ENCODE measurements at places on chromosomes 7 and 10.

DNA sequence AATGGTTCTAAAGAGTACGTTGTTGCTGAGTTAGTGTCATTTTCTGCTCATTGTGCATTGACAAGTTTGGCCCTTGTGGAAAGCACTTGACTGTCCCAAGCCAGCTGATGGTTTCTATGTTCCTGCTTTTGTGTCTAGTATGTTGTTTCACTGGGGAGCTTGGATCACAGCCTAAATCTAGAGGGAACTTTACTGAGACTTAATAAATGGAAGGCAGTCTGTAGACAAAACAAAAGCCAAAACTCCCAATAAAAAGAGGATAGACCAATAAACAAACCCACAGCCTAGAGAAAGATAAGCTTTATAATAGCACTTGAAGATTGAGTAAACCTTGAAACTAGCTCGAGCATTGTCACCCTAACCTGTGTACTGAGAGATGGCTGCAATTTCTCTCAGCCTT lies 196.8 kb downstream of the ADRA2A start:
- DNase-seq = no peak

DNA sequence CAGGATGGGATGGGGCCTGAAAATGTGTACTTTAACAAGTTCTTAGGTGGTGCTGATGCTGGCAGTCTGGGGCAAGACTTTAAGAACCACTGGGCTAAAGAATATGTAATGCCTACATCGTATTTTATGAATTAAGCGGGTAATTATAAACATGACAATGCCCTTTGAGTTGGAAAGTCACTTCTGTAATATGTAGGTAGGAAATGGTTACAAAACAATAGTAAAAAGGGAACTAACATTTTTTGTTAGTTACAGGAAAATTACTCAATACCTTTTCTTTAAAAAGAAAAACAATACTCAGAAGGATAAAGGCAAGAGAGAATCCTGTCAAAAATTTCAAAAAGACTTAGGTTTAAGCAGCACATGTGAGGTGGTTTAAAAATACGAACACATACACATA lies 48.3 kb upstream of the STEAP4 start:
- DNase-seq = no peak

GRCh38 chr7:101555269-101555920 lies 73.7 kb downstream of the MYL10 start:
- DNase-seq = no peak

DNA sequence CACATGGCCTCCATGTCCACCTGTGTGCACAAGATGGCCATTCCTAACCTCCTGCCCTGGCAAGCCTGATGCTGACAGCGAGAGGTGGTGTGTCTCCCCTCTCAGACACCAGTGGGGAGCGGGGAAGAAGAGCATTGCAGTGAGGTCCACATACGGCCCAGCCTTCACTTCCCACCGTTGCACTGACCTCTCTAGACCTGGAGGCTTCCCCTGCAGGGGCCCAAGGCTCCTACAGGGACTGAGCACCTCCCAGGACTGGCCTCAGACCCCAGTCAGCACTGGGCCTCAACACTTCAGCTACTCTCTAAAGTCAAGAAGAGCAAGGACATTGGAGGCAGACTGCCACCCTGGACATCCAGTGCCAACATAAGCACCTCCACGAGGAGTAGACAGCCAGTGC lies 15.9 kb downstream of the STK32C start:
- DNase-seq = no peak

GRCh38 chr7:139613971-139614411 lies 90.5 kb downstream of the CLEC2L start:
- DNase-seq = no peak

- DNase-seq = no peak
Measured at GRCh38 chr10:9244864-9245263, 1190.4 kb downstream of the GATA3 start.

- DNase-seq = no peak
Measured at GRCh38 chr7:7146837-7147236, 35.5 kb upstream of the C1GALT1 start.

GRCh38 chr10:78544423-78545090 lies 510.9 kb downstream of the RPS24 start:
- no peak for DNase-seq

DNA sequence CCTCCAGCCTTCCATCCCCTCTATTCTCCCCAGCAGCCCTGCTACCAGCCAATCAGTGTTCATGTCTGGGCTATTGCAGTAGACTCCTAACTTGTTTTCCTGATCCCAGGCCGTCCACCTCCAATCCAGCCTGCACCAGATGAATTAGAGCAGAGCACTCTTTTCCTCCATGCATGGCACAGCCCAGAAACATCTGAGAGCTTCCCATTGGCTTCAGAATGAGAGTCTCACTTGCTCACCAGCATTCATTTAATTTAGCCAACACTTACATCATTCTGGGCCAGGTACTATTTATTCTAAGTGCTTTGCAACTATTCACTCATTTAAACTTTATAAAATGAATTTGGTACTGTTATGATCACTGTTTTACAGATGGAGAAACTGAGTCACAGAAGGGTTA lies 51.4 kb upstream of the DUSP5 start:
- no peak for DNase-seq

DNA sequence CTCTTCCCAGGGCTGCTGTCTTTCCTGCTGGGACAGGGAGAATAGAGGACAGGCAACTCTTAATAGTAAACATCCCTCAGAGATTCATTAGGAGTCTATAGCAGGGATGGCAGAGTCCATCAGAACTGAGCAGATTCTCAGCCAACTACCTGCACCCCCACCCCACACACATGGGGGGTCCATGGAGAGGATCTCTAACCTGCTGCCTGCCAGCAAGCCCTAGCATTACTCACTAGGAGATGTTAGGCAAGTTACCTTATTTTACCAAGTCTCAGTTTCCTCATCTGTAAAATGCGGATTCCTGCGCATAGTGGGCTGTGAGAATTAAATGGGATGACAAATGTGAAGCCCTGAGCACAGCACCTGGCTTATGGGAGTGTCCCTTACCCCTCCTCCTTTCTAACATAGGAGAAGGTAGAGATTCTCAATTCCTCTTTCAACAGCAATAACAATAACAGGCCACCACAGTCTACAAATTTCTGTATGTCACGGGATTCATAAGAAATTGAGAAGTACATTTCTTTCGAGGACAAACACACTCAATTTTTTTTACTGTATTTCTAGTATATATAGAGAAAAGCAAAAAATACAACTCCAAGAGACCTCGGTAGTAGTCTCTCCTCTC lies 23.8 kb upstream of the WDR11 start:
- DNase-seq = no peak

GRCh38 chr10:60878224-60878623 lies 65.8 kb downstream of the RHOBTB1 start:
- no peak for DNase-seq

DNA sequence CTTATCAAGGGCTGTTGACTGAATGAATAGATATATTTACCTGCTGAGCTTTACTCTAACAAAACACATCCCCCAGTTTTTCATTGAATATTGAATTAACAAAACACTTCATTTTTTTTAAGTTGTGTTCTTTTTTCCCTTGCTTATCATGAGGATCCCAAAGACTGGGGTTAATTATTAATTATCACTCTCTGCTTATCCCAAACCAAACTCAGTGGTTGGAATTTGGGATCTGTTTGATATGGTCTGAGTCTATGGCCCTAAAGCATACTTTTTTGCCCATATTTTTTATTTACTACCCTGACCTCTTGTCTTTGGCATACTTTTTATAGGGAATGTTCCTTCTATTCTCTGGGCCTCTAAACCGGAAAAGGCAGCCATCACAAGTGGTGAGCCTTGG lies 697.1 kb upstream of the GALNT17 start:
- DNase-seq = no peak

GRCh38 chr10:58326967-58327381 lies 7.8 kb upstream of the UBE2D1 start:
- peak; percentile 7 for DNase-seq

GRCh38 chr10:48976196-48976595 lies 36.6 kb upstream of the LRRC18 start:
- no peak for DNase-seq

DNA sequence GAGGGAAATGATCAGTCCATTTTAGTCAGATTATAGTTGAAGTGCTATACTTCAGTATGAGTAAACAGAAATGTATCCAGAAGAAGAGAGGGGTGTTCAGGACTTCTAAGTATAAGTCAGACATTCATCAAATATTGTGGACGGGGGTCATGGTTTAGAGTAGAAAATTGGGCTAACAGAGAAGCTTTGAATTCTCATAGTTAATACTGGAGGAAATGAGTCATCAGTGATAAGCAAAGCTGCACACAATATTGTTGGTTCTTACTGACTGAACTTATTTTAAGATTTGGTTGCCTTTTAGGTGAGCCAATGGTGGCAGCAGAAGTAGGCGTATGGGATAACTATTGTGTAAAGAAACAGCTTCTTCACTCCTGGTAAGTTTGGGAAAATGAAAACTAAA lies 1.7 kb upstream of the SUMF2 start:
- DNase-seq = peak; percentile 10

GRCh38 chr7:2999078-2999500 lies 44.6 kb downstream of the CARD11 start:
- no peak for DNase-seq

- no peak for DNase-seq
Measured at GRCh38 chr7:45061806-45062425, 26.9 kb downstream of the NACAD start.

GRCh38 chr7:130421684-130422083 lies 19.1 kb downstream of the CEP41 start:
- no peak for DNase-seq

- peak; percentile 16 for DNase-seq
Measured at GRCh38 chr7:101402081-101402779, 39.6 kb downstream of the COL26A1 start.

- no peak for DNase-seq
Measured at GRCh38 chr10:79056361-79056735, 12.4 kb upstream of the ZMIZ1 start.

DNA sequence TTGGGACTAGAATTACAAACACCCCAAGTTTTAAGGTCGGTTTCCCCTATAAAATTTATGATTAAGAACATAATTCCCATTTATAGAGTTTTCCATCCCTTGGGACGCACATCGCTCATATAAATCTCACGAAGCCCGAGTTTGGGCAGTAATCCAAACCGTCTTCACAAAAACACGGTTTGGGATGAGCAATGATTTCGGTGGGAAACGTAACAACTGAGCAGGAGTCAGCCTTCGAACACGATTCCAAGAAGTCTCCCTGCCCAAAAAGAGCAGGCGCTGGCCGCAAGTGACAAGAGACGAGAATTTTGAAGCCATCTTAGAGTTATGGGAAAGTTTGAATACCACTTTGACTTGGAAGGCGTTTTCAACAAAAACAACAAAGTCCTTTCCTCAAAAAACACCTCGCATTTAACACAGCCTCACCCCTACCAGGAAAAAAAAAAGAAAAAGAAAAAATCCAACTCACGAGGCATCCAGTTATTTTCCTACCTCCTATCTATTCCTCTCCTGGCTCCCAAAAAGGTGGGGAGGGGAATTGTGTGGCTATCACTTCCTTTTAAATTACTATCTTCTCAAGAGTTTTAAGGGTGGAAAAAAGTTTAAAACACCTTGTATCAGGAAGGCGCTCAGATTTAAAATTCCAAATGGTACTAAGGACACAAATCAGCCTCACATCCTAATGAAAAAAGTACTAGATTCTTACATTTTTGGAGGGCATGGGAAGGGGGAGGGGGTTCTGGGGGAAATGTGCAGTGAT lies 1.6 kb downstream of the SEPHS1 start:
- DNase-seq = peak; percentile 30

DNA sequence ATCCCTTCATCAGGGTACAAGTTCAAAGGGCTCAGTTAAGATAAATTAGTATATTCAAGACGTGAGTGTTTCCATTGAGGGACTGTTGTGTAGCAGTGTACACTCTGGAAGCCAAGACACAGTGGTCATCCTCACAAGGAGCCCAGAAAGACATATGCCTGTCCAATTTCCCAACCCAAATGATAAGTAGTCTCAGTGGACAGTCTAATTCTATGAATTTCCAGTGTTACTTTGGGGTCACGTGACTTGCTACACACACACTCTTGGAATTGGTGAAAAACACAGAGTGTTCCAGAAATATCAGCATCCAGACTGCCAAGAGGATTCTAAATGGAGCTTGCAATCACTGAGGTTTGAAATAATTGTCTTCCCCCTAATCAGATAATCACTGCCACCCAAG lies 365.1 kb downstream of the WDR11 start:
- DNase-seq = no peak

- DNase-seq = peak; percentile 53
Measured at GRCh38 chr7:42400211-42400772, 163.3 kb upstream of the GLI3 start.

DNA sequence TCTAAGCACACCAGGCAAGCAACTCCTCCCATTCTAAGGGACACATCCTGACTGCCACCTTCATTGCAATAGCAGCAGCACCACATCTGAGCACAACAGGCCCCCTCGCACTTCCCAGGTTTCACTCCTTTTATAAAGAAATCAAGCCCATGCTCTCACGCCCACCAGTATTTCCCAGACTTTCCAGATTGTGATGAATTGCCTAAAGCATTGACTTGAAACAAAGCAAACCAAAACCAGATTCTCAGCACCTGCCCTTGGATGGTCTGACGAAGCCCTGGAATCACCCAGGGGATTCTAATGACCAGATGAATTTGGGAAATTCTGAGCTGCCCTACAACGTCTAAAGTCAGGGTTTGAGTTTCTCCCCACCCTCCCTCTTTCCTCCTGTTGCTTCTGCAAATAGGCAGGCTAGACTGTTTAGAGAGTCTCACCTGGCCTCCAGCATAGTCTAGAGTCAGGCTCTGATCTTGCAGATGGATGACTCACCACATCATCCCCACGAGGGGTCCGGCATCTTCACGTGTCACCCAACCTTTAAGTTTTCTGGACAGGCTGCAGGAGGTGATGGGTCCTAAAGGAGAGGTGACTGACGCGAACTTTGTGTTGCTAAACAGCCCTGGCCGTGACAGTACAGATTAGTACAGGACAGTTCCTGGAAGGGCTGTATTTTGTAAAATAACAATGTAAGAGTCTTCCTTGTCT lies 198.0 kb downstream of the SKIDA1 start:
- peak; percentile 66 for DNase-seq

DNA sequence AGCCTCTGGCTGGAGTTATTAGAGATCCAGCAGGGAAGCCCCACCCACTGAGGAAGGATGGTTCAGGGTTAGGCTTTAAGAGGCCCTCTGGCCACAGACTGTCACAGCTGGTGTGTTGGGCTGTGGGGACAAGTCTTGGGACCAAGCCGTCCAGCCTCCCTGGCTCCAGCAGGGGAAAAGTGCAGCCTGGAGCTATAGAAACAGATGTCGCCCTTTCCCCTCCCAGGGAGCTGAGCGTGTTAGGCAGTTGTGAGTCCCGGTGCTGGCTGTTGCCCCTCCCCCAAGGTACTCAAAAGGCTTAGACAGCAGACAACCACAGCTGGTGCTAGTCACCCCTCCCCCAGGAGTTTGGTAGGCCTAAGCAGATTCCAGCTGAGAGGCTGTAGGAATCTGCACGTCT lies 143.4 kb downstream of the TMEM168 start:
- no peak for DNase-seq

- no peak for DNase-seq
Measured at GRCh38 chr7:120215654-120216053, 57.3 kb upstream of the KCND2 start.

GRCh38 chr7:31734456-31734855 lies 47.4 kb downstream of the PPP1R17 start:
- peak; percentile 60 for DNase-seq

- no peak for DNase-seq
Measured at GRCh38 chr10:49254556-49255318, 44.2 kb upstream of the C10orf71 start.
